ENCODE measurements at places on chromosomes 11 and 22.

DNA sequence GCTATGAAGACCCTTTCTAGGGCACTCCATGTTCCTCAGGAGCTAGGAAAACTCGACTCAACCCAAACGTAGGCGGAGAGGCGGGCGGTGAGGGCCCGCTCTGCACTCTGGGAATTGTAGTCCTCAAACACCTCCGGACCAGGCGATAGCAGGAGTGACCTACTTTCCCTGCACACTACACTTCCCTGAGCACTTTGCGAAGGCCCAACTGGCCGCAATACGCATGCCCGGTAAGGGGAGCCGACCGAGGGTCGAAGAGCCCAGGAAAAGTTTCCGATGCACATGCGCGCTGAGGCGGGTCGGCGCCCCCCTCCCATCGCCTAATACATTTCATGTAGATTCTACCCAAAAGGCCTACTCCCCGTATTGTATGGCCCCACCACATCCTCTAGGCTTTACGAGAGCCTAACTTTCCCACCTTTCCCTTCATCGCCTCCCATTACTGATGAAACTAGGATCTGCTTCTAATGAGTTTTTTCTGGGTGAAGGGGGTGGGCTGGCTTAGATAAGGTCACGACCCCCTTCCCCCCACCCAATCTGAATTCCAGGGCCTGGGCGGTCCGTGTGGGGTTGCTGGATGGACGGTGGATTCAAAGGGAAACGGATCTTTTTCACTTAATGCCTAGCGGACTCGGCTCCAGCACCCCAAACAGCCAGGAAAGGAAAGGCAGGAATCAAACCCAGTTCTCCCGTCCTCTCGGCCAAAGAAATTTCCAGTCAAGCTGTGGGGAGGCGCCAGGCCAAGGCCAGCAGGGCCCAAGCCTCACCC, 2.1 kb downstream of the TOB2 start:
- DNase-seq, result peak; percentile 83

DNA sequence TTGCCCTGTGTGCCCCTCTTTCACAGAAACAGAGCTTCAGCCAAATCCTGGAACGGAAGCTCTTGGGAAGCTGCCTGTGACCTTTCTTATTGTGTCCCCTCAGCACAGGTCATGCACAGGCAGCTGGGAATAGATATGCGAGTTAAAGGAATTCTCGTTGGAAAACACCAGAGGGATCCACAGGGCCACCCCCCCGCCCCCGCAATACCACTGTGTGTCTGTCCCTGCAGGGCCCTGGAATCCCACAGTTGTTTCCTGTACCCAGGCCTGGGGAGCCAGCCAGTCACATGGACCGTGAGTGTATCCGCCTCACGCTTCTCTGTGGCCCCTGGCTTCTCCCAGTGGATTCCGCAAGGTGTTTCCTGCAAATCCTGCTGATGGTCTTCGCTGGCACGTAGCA, 29.0 kb downstream of the TIMP3 start:
- DNase-seq, result no peak

- DNase-seq, result no peak
Measured at GRCh38 chr22:29269731-29270474, 1.8 kb downstream of the EWSR1 start.

- no peak for DNase-seq
Measured at GRCh38 chr22:26893173-26894110, 236.1 kb downstream of the MIAT start.

GRCh38 chr22:26884921-26885320, 227.5 kb downstream of the MIAT start:
- DNase-seq, result no peak

- DNase-seq, result no peak
Measured at GRCh38 chr11:79263001-79263400, 177.8 kb downstream of the TENM4 start.

DNA sequence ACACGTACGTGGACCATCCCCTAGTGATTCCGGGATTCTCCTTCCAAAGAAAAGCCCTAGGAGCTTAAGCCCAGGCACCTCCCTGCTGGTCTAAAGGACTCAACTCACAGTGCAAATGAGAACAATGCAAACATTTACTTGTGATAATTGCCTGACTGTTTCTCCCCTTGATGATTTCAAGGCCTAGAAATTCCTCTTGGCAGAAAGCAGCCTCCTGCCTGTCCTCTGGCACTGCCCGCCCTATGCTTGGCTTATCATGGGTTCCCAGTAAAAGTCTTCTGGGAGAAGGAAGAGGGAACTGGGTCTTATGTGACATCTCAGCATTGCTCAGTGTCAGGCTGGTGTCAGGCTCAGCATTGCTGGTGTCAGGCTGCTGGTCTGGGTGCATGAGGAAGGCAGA, 351.8 kb downstream of the SHANK2 start:
- no peak for DNase-seq

DNA sequence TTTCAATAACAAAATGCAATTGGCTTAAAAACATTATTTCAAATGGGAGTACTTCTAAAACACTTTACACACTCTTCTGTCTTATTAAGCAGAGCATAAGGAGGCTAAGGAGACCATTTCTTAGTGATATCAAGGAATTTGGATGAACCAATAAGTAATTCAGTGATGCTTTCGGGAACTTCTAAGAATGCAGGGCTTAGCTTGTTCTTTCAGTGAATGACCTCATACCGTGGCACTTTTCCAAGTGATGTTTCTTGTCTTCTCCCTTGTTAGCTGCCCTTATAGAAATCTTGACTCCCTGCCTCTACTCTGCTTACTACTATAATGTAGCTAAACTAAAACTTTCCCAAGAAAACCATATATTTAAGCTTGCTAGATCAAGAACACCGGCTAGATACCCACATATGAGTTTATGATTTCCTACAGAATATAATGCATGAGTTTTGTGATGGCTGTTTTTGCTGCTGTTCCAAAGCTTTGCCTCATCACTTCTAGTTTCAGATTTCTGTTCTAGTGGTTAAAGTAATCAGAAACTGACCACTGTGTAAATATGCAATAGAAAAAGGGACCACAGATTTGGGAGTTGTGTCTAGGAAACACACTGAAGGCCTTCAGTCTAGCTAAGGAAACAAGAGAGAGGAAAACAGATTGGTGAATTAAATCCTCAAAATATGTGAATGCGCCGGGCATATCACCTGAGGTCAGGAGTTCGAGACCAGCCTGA, 37.5 kb upstream of the STK33 start:
- no peak for DNase-seq

DNA sequence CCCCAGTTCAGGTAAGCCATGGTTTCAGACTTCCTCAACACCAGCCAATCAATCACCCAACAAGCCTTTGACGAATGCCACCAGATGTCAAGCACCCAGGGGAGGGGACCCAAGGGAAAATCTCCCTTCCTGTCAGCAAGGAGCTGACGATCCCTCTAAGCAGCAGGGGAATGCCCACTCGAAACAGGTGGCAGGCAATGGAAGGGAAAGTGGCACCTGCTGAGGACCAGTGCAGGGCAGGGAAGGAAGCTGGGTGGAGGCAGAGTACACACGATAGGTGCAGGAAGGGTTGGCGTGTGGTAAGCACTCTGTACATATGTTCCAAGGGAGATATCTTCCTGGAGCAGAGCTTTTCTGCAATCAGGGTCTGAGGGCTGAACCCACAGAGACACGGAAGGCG, 11.7 kb upstream of the CREB3L1 start:
- no peak for DNase-seq

DNA sequence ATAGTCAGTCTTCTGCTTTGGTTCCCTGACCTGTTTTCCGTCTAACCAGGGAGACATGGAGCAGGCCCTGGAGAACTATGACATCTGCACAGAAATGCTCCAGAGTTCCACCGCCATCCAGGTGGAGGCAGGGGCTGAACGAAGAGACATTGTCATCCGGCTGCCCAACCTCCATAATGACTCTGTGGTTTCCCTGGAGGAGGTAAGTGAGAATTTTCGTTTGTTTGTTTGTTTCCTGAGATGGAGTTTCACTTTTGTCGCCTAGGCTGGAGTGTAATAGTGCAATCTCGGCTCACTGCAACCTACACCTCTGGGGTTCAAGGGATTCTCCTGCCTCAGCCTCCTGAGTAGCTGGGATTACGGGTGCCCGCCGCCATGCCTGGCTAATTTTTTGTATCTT, 52.9 kb downstream of the CABIN1 start:
- DNase-seq, result no peak

DNA sequence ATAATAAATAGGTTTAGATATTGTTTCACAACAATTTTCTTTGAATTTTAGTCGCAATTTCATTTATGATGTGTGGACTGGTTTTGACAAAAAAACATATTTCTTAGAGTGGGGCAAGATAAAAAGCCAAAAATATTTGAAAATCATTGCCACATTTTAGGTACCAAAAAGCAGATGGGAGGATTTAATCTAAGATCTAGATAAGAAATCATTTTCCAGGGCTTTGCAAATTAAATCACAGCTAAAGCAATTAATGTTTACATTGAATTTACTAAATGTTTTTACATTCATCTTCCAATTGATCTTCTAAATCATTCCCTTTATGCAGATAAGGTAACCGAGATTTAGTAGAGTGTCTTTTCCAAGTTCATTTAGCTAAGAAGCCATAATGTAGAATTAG, 1386.0 kb upstream of the TENM4 start:
- DNase-seq, result no peak

DNA sequence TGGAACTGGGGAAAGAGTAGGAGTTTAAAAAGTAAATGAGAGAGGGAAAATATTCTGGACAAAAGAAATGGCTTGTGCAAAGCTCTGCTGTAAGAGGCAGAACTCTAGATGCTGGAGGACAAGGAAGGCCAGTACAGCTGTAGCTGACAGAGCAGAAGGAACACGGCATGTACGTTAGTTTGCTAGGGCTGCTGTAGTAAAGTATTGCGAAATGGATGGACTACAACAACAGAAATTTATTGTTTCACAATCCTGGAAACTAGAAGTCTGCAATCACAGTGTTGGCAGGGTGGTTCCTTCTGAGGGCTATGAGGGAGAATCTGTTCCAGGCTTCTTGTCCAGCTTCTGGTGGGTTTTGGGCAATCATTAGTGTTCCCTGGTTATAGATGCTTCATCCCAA, 454.4 kb downstream of the NTM start:
- no peak for DNase-seq

DNA sequence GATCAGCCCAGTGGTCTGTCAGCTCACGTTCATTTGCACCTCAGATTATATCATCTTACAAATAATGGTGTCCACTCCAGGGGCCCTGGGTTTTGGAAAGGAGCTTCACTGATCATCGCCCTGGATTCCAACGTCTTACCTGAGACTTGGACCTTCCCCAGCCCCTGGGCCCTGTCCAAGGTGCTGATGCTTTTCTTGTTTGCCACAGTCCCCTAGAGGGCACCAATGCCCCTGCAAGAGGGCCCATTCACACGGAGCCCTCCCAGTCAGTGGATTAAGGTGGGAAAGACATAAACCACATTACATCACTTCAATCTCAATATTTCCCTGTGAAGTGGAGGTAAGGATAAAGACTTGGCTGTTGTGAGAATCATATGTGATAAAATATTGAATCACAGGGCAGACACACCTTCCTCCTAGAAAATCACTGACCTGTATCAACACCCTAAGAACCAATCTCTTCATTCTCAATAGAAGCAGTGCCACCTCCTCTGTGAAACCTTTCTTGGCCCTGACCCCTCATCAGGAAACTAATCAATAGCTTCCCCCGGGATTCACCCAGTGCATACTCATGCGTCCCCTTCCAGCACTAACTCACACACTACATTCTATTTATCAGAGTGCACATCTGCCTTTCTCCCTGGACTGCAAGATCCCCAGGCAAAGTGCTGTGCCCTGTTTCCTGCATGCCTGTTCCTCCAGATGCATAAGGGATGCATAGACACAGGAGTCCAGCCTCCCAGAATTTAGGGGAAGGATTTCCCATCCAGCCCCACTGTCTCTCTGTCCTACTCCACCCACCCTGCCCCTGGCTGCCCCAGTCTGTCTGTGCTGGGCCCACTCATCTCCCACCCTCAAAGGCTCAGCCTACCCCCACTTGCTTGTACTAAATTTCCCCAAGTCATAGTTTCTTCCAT, 167.0 kb downstream of the BUD13 start:
- peak; percentile 16 for DNase-seq

DNA sequence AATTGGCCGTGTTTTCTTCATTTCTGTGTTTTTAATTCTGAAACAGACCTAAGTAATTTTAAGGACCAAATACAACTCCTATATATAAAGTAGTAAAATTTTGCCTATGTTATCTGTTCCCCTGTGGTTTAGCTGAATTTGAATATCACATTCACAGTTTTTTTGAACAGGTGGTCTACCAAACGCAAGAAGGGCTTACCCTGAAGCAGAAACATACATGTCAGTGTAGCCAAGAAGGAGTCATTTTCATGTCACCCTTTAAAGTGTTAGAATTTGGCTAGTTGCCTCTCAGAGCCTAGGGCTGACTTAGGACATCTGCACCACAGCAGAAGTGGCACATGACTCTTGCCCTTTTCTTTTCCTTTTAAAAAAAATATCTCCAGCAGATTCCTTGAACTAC, 34.3 kb downstream of the MYBPC3 start:
- no peak for DNase-seq

DNA sequence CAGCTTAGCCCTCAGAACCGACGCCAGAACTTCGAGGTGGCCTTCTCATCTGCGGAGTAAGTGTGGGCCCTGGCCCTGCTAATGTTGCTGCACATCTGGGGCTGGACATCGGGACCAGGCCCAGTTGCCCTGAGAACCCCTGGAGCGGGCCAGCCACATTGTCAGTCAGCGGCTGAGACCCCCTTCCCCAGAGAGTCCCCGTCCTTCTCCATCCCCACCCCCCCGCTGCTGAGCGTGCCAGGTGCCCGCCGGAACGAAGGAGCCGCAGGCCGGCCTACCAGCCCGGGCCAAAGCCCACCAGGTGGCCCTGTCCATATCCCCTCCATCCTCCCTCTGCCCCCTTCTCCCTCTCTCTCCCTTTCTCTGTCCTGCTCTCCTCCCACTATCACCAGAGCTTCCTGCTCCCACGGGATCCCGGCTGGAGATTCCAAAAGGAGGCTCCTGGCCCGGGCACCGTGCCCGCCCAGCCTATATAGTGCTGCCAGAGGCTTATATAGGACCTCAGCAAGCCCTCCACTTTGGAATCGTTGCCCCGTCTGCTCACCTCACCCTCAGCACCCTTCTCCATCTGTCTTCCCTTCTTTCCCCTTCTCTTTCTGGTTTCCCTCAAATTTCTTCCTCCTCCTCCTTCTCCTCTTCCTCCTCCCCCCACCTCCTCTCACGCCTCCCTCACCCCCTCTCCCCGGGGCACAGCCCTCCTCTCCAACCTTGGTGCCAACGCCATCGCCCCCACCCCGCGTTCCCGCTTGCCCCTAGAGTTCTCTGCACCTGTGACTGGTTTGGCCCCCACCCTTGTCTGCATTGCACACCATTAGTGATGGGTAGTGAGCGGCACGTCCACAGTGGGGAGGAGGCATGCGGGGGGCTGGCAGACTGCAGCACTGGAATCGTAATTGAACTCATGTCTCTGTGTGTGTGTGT, 7.3 kb downstream of the SELENOM start:
- no peak for DNase-seq

DNA sequence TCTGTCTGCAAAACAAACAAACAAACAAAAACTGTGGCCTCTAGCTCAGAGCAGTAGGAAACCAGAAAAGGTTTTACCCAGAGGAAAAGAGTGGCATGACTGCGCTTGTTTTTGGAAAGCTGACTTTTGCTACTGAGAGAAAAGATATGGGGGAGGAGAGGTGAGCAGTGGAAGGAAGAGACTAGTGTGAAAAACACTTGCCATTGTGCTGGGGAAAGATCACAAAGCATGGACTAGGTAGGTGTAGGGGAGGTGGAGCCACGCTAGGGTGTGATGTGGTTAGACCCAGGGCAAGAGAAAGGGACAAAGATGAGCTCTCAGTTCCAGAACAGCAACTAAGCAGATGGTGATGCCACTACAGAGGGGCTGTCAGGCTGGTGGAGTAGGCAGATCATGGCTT, 319.2 kb downstream of the LARGE1 start:
- DNase-seq, result no peak
